Astrocyte of the hippocampus (primary cell): ENCODE measurements at places on chromosomes 4 and X.

DNA sequence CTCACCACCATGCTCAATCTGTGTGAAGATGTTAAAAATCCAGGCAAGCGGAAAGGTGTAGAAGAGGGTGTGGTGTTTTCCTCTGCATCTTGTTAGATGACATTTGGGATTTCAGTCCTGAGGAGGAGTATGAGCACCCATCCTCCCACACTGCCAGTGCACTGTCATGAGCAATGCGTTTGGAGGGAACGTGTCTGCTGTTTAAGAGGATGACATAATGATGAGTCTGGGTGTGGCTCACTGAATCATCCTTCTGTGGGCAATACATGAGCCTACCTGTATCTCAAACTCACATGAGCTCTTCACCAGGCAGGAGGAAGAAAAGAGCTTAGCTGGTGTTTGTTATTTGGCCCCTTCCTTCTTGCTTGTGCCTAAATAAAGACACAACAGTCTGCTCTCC is 67.9 kb upstream of the ARX start:
- no peak for DNase-seq

DNA sequence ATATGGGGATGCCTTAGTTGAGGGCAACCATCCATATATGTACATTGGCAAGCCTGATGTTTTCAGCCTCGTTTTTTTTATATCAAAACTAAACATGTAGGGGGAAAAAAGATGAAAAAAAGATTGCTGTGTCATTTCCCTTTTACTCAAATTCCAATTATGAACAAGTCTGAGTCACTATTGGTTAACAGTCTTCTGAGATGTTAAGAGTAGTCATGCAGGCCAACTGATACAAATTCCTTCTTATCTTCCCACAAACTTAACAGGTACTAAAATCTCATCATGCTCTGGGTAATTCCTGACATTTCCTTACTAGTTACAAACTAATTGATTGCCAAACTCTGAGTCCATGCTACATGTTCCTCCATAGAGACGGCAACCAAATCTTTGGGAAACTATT is 222.1 kb downstream of the FRMPD4 start:
- DNase-seq: peak; percentile 19

GRCh38 chr4:54228961-54229501 is at the start of gene PDGFRA:
Gene PDGFRA (plus strand): TSS chr4:54229293. CDS start chr4:54258769, 29,476 bp downstream.
- DNase-seq: peak; percentile 66

DNA sequence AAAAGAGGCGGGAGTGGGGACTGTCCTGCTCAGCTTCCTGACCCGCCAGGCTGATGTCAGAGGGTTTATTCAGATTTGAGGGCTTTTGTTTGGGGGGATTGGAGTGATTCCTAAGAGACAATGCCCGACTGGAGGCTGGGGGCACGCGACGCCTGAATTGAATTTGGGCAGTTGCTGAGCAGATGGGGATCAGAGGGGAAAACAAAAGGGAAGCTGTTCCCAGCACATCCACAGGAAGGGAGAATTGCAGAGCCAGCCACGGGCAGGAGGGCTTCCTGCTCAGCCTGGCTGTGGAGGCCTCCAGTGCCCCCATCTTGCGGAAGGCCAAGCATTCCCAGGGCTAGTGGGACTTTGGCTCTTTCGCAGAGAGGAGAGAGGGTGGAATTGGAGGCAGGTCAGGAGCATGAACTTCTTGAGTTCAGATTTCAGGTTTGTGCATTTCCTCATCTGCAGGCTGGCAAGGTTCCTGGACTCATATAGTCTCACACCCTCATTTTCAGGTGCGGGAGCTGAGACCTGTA is 162.8 kb downstream of the NHS start:
- no peak for DNase-seq

GRCh38 chr4:52421811-52422213 is 237.3 kb downstream of the USP46 start:
- no peak for DNase-seq

- no peak for DNase-seq
Measured at GRCh38 chrX:68461093-68461492, 27.8 kb upstream of the OPHN1 start.

DNA sequence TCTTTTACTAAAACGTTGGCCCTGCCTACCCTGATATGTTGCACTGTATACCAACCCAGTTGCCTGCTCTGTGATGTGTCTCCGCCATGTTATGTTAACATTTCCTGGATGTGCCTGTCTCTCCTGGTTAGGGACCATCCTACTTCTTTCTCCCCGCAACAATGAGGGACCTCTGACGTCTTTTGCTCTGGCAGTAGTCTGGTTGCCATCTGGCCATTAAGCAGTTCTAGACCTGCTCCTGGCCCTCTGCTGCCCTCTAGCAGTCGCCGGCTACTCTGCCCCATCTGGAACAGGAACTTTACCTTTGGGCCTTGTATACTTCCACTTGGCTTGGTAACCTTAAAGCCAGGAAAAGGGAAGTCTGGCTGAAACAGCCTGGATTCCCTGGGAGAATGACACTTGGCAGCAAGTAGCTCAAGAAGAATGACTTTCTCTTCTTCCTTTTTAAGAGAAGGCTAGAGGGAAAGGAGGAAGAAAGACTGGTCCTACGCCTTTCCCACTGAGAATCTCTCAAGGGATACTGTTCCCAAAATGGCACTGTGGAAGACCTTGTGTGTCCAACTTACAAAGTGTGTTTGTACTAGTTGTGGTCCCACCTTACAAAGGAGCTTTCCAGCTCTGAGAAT is 63.5 kb downstream of the GPC3 start:
- DNase-seq: peak; percentile 28

DNA sequence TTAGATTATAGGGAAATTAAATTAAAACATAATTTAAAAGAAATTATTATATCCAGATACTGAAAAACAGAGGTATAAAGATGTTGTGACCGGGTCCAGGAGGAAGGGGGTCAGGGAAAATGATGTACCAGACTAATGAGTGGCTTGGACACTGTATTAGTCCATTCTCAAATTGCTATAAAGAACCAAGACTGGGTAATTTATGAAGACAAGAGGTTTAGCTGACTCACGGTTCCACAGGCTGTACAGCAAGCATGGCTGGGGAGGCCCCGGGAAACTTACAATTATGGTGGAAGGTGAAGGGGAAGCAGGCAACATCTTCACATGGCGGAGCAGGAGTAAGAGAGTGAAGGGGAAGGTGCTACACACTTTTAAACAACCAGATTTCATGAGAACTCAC is 3.4 kb upstream of the FAM9B start:
- DNase-seq: no peak

DNA sequence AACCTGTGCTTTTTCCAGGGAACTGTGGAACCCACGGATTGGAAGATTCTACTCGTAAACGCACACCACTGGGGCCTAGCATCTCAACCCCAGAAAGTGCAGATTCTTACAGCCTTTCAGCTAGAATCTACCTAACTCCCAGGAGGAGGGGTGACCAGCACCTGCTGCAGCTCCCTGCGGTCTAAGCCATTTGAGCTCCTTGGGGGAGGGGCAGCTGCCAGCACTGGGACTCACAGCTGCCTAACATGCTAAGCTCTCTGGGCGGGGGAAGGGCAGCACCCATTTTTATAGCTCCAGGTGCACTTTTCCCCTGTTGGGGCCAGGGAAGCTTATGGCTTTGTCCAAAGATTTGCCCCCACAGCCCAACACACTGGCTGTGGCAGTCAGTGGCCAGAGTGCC is 595.7 kb upstream of the EPHA5 start:
- no peak for DNase-seq

DNA sequence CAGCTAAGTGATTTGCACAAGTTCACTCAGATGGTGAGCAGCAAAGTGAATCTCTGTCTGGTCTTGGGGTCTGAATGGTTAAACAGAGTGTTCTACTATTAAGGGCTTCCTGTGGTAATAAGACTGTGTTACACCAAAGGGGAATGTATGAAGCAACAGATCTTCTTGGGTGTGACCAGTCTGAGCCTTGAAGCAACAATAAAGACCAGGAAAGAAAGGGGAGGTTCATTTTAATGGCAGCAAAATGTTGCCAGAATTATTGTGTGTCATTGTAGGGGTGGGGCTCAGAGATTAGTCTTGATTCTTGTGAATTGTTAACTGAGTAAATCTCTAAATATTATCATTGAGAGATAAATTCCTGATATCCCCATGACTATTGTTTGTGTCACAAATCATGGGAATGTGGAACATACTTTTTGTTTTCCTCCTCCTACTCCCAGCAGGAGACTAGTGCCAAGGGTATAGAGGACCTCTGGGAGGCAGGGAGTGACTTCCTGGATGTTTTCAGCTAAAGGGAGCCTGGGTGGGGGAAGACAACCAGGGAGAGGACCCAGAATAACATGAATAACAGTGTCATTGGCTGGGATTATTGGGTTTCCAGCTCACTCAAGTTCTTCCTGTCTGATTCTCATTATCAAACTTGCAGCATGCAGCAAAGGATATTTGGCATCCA is 141.4 kb upstream of the PAK3 start:
- no peak for DNase-seq

- no peak for DNase-seq
Measured at GRCh38 chr4:114435116-114435515, 163.5 kb upstream of the UGT8 start.

DNA sequence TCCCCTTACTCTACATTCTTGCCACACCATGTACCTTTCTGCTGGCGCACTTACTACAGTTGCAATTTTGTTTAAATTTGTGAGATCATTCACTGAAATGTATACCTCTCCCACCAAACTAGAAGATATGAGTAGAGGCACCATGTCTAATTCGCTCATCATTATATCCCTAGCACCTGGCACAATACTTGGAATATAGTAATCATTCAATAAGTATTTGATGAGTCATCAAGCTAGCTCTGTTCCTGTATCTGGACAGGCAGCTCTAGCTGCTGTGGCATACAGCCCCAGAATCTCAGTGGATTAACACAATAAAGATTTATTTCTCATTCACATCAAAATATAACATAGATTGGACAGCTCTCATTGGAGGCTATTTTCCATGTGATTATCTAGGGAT is 245.9 kb downstream of the IDS start:
- DNase-seq: peak; percentile 39

GRCh38 chr4:110058677-110059076 is 139.7 kb downstream of the ELOVL6 start:
- DNase-seq: no peak

DNA sequence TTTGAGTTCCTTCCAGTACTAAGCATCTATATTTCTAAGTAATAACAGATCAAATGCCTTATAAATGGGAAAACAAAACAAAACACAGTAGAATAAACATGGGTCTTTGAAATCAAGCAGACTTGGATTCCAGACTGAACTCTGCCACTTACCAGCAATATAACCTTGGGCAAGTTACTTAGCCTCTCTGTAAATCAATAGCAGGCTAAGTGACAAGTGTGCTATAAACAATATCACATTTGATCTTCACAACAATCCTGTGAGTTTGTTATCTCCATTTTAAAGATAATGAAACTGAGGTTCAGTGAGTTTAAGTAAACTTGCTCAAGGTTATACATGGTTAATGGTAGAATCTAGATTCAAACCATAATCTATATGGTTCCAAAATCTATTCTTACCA is 165.8 kb downstream of the GPC3 start:
- DNase-seq: no peak

DNA sequence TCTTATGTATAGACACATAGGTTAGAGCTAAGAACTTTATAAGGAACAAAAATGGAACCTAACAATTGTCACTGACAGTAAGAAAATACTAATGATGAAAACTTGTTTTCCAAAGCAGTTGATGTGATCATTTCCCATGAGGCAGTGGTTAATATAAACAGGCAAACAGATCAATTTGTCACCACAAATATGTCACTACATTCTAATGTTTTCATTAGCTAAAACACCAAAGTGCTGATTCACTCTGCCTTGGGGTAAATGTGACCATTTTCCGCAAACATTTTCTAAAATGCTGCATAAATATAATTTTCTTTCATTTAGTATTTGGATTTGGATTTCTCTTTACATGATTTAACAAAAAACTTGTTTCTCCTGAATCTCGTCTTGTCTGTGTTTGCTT is 408.9 kb upstream of the CTSO start:
- peak; percentile 59 for DNase-seq

- DNase-seq: no peak
Measured at GRCh38 chr4:73434311-73434710, 1.7 kb upstream of the AFP start.

DNA sequence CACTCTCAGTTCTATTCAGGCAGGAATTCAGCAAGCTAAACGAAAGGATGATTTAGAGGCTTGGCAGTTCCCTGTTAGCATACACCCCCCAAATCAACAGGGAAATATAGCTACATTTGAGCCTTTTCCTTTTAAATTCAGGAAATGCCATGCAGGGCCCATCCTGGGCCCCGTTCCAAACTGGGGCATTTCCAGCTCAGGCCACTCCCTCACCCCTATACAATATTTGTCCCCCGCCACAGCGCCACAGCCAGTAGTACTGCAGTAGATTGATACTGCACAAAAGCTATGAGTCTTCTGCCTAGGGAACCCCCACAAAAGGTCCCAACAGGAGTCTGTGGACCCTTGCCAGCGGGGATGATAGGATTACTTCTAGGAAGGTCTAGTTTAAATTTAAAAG is 102.0 kb upstream of the MAPK10 start:
- no peak for DNase-seq

DNA sequence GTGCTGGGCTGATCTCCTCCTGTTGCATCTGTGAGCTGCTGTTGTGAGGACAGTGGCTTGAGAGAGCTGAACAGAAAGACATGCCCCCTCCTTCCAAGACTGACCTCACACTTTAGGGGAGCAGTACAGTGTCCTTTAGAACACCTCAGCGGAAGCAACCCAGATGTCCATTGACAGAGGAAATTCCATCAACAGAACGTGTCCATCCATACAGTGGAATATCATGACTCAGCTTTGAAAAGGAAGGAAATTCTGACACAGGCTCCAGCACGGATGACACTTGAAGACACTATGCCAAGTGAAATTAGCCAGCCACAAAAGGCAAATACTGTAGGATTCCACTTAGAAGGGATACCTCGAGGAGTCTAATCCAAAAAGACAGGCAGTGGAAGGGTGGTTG is 103.5 kb downstream of the GPR143 start:
- no peak for DNase-seq

GRCh38 chr4:155234206-155234605 is 25.8 kb downstream of the NPY2R start:
- DNase-seq: no peak

DNA sequence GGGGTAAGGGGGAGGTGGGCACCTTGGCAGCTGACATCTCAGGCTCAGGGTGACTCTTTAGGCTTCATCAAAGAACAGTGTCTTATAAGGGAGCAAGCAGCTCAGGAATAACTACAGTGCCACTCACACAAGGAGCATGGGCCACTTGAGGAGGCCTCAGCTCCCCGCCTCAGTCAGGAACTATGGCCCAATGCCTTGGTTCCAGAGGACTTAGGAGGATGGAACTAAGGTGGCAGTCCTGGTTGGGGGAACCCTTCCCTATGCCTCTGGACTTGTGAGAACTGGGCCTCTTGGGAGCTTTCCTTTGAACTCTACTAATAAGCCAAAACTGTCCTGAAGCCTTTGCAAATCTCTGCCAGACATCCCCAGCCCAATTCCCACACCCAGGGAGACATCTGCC is 160.6 kb downstream of the EFNB1 start:
- DNase-seq: no peak

- no peak for DNase-seq
Measured at GRCh38 chr4:129282293-129282692, 186.3 kb downstream of the C4orf33 start.

DNA sequence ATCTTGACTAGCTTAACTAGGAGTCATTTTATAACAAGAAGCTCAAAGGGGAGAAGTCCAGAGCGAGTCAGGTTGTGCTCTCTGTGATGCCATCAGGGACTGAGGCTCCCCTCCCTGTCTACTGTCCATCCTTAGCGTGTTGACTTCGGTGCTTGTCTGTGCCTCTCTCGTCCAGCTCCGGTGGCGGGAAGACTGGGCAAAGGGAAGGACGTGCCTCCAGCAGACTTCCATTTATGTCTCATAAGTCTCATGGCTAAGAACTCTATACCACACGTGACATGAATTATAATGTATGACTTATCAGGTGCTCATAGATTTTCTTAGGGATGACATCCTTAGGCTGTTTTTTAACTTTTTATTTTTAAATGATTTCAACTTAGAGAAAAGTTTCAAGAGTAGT is 92.6 kb upstream of the TLR2 start:
- no peak for DNase-seq
